ENCODE measurements at places on chromosomes 2 and 18.

GRCh38 chr18:55878224-55878623 is 290.2 kb upstream of the TCF4 start:
- no peak for DNase-seq

- no peak for DNase-seq
Measured at GRCh38 chr2:70657246-70657645, 103.6 kb upstream of the TGFA start.

- no peak for DNase-seq
Measured at GRCh38 chr2:118936936-118937335, 5.1 kb upstream of the MARCO start.

DNA sequence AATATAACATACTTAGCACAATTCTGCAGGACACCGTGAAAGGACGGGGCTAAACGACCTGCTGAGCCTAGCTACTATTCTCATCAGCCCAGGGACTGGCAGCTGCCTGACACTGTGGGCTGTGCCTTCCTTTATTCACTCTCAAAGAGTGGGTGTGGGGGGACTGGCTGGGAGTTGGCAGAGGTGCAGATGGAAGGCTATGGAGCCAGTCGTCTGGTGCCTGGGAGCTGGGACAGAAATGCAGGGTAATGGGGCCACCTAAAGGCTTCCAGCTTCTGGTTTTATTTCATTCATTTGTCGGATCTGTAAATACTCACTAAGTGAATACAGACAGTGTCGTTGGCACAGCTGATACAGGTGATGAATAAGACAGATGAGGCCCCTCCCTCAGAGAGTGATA is 56.0 kb upstream of the NFU1 start:
- no peak for DNase-seq

DNA sequence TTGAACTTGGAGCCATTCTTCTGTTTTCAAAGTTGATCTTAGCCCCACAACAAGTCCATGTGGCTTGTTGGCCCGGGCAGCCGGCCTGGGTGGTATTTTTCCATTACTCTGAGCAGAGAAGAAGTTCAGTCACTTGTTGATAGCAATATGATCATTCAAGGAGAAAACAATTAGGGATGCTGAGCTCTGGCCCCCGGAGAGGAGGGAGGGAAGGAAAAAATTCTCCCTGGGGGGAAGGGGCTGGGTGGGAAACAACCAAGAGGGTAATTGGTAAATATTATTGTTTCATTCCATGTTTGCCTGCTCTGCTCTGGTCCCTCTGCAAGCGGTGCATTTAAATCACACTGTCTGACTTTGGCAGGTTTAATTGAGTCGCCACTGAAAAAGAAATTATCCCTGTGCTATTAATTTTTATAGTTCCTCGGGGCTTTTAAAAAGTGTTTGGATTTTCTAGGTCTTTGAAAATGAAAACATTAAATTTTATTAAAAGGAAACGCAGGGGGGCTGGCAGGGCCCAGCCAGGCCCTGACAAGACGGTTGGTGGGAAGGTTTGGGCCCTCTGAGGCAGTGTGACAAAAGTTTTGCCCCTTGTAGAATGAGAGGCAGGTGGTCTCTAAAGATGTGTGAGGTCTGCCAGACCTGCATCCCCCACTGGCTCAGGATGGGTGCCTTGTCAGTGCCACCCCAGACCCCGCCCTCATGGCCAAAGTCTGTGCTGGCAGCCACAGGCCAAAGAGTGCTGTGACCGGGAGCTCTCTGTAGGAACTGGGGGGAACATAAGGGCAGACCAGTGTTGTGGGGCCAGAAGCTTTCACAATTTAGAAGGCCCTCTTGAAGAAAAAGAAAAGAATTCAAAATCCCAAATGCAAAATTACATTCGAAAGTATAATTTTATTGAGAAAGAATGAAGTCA is 52.5 kb upstream of the SLC14A2 start:
- no peak for DNase-seq

All from fibroblast of skin of scalp (primary cell).